ENCODE measurements at places on chromosomes 11 and 22. TPM values are rescaled to one million over a fixed set of nuclear protein-coding genes. Genes with fewer than 3 reads are reported as not detected.

The ACAT1 gene
- total RNA-seq, result 27.7 TPM

The RAG2 gene
- total RNA-seq, result not detected

The C22orf15 gene
- total RNA-seq, result not detected

The COA4 gene
- total RNA-seq, result 46.8 TPM

The KRTAP5-10 gene
- 0.16 TPM for total RNA-seq

The SMDT1 gene
- 86.4 TPM for total RNA-seq

The POTEH gene
- total RNA-seq, result not detected

The ADM gene
- total RNA-seq, result 15.5 TPM

The TMEM151A gene
- not detected for total RNA-seq

The C1QTNF6 gene
- total RNA-seq, result 2.0 TPM

The VSIG10L2 gene
- not detected for total RNA-seq

The OR51E2 gene
- total RNA-seq, result not detected

The OR51E1 gene
- total RNA-seq, result not detected

The OR2AG1 gene
- total RNA-seq, result not detected

The ACRV1 gene
- not detected for total RNA-seq
